ENCODE measurements at places on chromosomes 3 and 15. TPM values are rescaled to one million over a fixed set of nuclear protein-coding genes. Genes with fewer than 3 reads are reported as not detected.

DNA sequence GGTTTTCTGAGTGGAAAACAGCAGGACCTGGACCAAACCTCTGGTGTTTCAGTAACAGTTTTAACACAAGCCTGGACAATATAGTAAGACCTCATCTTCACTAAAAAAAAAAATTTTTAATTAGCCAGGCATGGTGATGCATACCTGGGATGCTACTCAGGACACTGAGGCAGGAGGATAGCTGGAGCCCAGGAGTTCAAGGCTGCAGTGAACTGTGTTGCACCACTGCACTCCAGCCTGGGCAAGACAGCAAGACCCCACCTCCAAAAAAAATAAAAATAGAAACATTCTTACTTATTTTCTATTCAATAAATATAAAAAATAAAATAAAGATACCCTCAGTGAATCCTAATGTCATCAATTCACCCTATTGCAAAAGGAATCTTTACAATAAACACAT is 21.5 kb downstream of the ULK4 start:
- no peak for DNase-seq

DNA sequence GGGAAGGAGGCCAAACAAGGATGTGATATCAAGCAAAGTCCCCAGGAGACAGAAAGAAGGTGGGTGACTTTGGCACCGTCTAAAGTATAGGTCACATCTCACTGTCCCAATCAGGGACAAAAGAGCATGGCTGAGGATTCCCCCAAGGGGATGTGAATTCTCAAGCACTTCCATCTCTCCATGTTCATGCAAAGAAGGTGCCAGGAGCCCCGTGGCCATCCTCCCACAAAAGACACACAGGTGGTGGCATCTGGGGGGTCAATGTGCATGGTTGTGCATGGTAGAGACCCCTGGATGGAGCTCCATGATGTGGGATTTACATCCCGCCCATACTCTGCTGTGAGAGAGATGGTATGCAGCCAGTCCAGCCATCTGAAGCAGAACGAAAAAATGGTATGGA is 145.7 kb upstream of the CTDSPL start:
- DNase-seq, result no peak

DNA sequence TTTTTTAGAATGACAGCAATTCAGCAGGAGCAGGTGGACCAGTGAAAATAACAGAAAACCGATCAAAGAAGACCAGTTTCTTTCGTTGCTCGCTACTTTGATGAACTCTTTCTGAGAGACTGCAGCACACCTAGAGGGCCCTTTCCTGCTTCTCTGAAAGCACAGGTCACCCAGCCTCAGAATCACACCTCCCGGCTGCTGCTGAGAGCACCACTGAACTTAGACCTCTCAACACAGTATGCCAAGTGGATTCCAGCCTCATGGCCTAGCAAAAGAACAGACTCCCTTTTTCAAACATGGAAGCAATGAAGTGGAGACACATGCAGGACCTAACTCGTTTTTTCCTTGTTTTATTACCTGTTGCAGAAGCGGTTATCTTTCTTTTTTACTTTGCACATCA is 13.9 kb upstream of the APH1B start:
- no peak for DNase-seq

DNA sequence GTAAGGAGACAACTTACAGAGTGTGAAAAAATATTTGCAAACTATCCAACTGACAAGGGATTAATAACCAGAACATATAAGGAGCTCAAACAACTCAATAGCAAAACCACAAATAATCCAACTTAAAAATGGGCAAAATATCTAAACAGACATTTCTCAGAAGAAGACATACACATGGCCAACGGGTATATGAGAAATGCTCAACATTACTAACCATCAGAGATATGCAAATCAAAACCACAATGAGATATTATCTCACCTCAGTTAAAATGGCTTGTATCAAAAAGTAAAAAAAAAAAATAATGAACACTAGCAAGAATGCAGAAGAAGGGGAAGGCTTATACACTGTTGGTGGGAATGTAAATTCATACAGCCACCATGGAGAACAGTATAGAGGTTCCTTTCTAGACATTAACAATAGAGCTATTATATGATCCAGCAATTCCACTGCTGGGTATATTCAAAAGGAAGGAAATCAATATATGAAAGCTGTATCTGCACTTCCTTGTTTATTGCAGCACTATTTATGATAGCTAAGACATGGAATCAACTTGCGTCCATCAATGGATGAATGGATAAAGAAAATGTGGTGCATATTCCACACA is 998.6 kb downstream of the NAALADL2 start:
- DNase-seq, result no peak

GRCh38 chr3:142566096-142566495 is 12.4 kb downstream of the ATR start:
- no peak for DNase-seq

DNA sequence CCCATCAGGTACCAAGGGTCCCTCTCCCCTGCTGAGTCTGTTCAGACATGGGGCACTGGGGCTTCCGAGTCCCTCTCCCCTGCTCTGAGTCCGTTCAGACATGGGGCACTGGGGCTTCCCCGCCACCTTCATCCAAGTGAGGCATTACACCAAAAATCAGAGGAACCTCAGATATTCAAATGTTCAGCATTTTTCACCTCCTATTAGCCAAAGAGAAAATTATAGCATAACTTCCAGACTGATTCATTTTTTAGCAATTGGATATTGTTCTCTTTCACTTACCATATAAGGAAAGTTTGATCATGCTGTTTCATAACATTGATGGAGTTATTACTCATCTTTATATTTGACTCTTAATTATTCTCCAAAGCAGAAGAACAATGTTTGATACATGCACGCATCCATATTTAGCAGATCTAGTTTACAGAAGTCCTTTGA is 213.9 kb downstream of the MTHFS start:
- no peak for DNase-seq

DNA sequence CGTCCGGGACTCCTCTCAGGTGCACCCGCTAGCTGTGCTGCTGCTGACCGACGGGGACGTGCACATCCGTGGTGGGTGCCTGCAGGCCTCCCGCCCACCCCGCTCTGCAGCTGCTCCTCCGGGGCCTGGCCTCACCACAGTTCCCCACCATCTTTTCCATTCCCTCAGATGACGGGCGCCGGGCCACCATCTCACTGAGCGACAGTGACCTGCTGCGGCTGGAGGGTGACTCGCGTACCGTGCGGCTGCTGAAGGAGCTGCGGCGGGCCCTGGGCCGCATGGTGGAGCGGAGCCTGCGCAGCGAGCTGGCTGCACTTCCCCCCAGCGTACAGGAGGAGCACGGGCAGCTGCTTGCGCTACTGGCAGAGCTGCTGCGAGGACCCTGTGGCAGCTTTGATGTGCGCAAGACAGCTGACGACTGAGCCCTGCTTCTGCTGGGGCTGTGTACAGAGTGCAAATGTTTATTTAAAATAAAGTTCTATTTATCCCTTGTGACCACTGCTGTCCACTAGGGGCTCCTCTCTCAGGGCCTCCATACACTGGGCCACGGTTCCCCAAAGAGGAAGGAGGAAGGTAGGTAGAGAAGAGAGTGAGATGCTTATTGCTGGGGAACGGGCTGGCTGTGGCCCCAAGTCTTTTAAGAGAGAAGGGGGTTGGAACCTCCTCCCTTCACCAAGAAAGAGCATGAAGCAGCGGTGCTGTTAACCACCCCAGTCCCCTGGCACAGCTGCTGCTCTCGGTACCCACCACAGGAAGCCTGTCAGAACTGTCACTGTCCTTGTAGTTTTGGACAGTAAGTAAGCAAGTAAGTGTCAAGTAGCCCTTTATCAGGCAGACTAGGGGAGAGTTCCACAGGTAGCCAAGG is 47.0 kb downstream of the DHX30 start:
- no peak for DNase-seq

GRCh38 chr3:79810581-79810980 is 42.8 kb upstream of the ROBO1 start:
- no peak for DNase-seq

- DNase-seq, result no peak
These were observed 34.5 kb downstream of the ZIC4 start for GRCh38 chr3:147371771-147372340.

- DNase-seq, result no peak
These were observed 9.7 kb upstream of the CRBN start for GRCh38 chr3:3189102-3189727.

- DNase-seq, result no peak
These were observed 31.9 kb downstream of the CMTM7 start for GRCh38 chr3:32423534-32423933.

- no peak for DNase-seq
These were observed 208.1 kb downstream of the SV2B start for GRCh38 chr15:91308199-91308598.

Gene SLC24A5
- polyA plus RNA-seq, result 0.52 TPM

Gene NMNAT3
- polyA plus RNA-seq, result 10.6 TPM

Gene SLC38A3
- 11.0 TPM for polyA plus RNA-seq
